ENCODE measurements at places on chromosomes 1 and 21.

DNA sequence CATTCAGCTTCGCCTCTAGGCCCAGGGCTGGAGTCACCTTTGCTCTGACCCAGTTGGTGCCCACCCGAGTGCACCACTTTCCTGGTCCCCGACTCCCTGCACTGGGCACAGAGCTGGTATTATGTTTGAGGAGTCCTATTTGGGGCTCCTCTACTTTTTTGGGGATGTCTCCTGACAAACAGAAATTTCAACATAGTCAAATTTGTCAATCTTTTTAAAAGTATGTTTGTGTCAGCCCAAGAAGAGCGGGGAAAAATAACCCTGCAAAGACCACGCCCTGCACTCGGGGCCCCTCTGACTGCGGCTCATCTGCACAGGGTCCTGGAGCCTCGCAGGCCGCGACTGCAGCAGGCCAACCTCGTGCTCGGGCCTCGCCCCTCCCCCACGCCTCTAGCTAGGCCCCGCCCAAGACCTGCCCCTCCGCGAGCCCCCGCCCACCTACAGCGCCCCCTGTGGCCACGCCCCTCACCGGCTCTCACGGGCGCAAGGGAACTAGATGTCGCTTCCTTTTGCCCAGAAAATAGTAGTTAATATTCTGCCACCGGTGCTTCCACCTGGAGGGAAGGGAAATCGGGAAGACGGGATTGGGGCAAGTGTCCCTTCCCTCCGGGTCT lies 11.4 kb downstream of the FAM229A start:
- peak; percentile 51 for DNase-seq

DNA sequence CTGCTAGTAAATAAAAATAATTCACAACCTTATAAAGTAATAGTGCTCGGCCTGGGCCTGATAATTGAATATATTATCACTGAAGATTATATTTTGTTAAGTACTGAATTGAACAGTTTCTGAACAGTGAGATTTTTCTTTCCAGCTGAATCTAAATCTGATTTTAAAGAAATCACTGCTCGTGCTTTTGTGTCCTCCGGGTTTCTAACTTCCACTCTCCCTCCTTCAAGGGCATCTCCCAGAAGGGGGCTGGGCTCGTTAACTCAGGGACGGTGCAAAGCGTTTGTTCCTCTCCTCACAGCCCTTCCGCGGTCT lies 823 bp upstream of the KIF1B start:
- no peak for DNase-seq

DNA sequence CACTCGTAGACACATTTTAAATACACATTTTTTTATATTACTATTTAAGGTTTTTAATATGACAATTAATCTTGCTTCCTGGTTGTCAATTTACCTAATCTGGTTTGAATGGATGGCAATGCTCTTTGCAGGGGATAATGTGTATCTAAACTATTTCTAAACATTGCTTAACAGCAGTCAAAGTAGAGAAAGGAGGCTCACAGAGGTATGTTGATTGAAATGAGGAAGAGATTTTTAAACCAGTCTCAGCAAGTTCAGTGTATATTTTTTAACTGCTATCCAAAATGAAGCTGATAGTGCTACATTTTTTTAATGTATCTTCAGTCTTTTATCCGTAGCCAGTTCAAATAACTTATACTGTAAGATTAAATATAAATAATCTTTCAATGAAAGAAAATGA lies 17.4 kb downstream of the FMO1 start:
- DNase-seq: no peak

DNA sequence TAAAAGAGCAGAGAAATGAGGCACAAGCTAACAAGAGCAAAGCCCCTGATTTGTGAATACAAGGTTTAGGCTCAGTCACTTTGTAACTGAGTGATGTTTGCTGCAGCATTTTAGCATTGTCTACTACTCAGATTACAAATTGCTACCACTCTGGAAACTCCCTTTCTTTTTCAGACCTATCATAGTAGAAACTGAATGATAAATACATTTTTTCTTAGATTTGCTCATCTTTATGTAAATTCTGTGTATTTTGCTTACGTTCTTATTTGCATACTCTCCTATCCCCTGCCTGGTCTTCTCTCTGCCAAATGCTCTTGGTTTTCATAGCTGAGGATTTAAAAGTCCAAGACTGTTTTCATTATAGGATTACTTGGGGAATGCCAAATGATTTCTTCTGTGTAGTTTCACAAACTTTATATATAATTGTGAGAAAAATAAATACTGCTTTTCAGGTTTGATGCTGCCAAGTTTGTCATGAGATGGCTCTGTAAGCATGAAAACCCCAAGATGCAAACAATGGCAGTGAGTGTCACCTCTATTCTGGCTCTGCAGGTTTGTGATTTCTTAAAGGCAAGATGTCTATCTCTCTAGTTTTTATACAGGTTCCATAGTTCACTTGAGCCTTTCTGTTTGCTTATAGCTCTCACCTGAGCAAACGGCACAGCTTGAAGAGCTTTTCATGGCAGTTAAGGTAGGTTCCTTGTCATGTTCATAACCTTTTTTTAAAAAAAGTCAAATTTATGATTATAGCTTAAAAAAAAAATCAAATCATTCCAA lies 24.7 kb downstream of the ZYG11A start:
- DNase-seq: no peak

GRCh38 chr1:66729119-66729518 lies 23.1 kb upstream of the DYNLT5 start:
- no peak for DNase-seq

- DNase-seq: no peak
These were observed 29.3 kb downstream of the ERG start for GRCh38 chr21:38468989-38469388.

- no peak for DNase-seq
These were observed 53.3 kb downstream of the MTR start for GRCh38 chr1:236848274-236848923.

- no peak for DNase-seq
These were observed 17.9 kb downstream of the VWA5B1 start for GRCh38 chr1:20308569-20308968.

DNA sequence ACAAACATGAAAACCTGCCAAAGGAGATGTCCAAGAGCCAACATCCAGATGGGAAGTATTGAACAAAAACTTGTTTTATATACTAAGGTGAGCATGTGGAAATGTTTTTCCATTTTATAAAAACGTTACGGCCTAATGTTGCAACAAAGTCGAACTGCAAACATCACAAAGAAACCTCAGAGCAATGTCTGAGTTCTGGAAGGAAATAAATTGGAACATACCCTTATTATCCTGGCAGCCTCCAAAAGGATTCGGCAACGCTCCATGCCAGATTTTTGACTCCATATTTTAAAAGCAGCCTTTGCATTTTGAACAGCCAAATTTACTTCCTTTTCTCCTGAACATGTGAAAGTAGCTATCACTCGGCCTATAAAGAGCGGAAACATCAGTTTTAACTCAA lies 3.3 kb downstream of the ALDH9A1 start:
- no peak for DNase-seq

- no peak for DNase-seq
These were observed 870.1 kb downstream of the BRINP3 start for GRCh38 chr1:189607477-189608096.

DNA sequence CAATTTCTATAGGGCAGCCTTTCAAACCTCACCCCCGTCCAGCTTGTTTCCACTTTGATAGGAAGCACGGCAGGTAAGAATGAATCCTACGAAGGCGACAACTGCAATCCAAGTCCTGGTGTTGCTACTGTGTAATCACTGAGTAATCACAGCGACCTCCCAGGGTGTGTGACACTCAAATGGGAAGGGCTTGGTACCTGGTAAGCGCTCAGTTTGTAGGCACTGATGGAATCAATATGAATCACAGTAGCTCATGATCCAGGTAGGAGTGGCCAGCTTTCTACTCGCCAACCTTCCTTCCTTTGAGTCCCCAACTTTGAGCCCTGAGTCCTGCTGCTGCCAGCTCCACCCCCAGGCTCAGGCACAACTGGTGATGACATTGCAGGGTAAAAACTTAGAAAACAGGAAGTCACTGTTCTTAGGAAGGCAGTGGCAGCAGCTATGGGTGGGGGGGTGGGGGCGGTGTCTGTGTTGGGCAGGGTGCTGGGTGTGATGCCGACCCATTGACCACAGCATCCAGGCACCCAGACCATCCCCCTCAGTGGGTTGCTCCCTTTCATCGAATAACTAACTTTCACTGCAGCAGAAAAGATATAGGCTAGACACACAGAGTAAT lies 70.7 kb downstream of the CD247 start:
- no peak for DNase-seq

DNA sequence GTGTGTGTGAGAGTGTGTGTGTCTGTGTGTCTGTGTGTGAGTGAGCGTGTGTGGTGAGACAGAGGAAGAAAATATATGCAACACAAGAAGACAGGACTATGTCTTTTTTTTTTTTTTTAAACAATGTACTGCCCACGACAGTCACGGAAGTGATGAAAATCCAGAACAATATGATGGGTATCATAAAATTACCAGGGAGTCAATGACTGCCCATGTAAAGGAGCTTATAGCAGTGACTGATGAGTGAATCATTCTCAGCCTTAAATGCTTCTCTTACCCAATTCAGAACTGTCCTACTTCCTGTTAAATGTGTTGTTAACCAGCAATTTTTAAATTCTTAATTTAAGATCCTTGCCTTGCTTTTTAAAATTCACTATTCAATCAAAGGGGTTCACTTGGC lies 46.6 kb downstream of the RGS7 start:
- no peak for DNase-seq

- no peak for DNase-seq
These were observed 32.8 kb downstream of the AKNAD1 start for GRCh38 chr1:108824051-108824450.

GRCh38 chr1:234938924-234939323 lies 189.7 kb downstream of the TOMM20 start:
- no peak for DNase-seq

DNA sequence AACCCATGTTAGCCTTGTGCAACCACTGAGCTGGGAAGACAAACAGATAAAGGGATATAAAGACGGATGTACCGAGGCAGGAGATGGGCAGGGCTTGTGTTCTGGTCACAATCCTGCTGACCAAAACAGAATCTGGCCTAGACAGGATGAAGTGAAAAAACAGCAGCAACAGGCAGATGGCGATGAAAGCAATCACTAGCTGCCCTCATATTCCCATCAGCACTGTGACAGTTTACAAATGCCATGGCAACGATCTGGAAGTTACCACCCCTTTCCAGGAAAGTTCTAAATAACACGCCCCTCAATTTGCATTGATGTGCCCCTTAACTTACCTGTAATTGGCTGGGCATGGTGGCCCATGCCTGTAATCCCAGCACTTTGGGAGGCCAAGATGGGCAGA lies 40.6 kb upstream of the CD46 start:
- DNase-seq: no peak

Data from NCI-H510A (cell line).